Left renal pelvis (tissue), 4 donors: ENCODE measurements at places on chromosomes 12 and 14.

DNA sequence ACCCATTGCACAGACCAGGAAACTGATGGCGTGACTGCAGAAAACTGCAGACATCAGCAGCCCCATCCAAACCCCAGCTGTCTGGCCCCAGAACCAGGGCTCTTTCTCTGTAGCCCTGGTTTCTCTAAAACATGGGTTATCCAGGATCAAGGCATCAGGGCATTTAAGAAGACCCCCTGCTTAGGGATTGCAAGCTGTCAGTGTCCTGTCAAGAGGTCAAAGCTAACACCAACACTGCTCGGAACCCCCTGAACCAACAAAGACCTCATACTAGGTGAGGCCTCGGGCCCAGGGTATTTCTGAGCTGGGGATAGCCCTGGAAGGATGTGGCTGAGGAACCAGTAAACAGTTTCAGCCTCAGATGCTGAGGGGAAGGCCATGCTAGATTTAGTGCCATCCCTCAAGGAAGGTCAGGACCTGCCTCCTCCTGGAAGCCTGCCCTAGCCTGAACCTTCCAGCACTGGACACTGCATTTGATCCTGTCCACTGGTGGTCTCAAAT lies 39.2 kb downstream of the BCL11B start:
- no peak for DNase-seq

- DNase-seq: no peak
These were observed 36.6 kb downstream of the SERPINA3 start for GRCh38 chr14:94648801-94649200.

GRCh38 chr14:65339866-65340265 lies 72.7 kb upstream of the FUT8 start:
- no peak for DNase-seq

DNA sequence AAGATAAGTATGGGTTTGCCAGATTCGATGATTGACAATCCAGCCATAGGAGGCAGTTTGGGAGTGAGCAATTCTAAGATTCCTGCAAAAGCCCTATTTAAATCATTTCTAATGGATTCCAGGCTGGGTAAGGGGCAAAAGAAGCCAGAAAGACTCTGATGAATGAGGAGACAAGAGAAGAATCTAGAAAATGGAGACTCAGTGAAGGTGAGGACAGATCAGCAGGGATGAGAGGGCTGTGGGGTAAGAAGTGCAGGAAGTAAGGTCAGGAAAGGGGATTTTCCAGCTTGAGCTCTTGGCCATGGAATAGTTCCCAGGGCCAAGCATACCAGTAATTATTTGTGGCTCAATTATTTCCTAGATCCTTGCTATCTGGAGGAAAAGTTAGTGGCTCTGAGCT lies 87.3 kb downstream of the TMX1 start:
- DNase-seq: no peak

GRCh38 chr14:105419195-105420091 lies at the start of gene MTA1:
Gene MTA1 (plus strand): TSS chr14:105419827. CDS start chr14:105420036, 209 bp downstream.
- no peak for DNase-seq

DNA sequence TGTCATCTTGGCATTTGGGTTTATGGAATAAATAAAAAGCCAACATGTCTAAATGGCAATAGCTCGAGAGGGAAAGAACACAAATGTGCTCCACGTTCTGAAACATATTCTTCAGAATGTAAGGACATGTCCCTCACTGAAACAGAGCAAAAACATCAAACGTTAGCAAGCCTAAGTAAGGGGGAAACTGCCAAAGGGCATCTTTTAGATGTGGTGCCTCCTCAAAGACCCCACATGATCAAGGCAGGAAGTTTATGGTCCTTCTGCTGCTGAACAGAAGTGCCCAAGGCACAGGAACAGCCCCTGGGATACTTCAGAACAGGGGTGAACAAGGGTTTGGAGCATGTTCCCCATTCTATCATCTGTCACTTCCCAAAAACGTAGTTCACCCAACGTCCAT lies 227.0 kb downstream of the ANO2 start:
- DNase-seq: no peak

GRCh38 chr12:44053549-44054127 lies 217.8 kb downstream of the TMEM117 start:
- no peak for DNase-seq

DNA sequence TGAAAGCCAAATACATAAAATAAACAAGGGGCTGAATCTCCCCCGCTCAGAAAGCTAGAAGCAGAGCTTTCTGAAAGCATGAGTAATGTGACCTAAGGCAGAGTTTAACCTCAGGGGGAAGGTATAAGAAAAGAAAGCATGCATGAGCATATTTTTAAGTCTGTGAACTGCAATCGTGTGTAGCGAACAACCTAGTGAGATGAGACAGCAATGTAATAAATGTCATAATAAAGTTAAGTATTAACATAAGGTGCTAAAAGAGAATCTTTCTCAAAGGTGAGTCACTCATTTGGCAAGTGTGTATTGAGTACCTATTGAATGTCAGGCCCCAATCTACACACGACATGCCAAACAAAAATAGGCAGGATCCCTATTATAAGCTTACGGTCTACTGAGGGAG lies 14.2 kb upstream of the WDR20 start:
- no peak for DNase-seq

DNA sequence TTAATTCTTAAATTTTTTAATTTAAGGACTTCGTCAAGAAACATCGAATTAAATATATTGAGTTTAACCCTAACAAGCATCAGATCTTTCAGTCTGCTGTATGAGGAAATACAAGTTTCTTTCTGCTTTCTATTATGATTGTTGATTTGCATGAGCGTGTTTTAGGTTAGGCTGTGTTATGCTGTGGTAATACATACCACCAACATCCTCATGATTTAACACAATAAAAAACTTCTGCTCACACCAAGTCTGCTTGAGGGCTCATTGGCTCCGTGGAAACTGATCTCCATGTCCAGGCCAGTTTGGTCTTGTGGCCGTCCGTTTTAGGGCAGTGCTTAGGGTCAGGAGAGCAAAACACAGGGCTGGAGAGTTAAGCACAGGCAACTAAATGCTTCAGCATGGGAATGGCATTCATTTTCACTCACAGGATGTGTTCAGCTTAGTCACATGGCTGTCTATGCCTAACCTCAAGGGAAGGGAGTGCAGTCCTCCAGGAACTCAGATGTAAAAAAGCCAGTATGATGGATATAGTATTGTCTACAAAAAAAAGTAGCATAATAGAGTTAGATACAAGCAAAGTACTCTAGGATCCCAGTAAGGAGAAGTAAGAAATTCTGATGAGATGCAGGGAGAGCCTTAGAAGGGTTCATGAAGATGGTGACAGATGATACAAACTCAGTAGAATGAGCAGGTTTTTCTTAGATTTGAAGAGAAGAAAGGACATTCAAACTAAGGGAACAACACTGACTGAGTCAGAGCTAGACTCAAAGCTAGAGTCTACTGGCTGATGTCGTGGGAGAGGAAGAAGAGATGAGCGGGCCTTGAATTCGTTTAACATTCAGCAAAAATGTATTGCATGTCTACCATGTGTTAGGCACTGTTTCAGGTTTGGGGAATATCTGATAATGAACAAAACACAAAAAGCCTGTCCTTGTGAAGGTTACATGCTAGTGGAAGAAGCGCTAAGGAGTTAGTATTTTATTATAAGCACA lies 16.3 kb downstream of the MARK3 start:
- DNase-seq: no peak

GRCh38 chr12:42166501-42166900 lies 21.8 kb upstream of the GXYLT1 start:
- no peak for DNase-seq

DNA sequence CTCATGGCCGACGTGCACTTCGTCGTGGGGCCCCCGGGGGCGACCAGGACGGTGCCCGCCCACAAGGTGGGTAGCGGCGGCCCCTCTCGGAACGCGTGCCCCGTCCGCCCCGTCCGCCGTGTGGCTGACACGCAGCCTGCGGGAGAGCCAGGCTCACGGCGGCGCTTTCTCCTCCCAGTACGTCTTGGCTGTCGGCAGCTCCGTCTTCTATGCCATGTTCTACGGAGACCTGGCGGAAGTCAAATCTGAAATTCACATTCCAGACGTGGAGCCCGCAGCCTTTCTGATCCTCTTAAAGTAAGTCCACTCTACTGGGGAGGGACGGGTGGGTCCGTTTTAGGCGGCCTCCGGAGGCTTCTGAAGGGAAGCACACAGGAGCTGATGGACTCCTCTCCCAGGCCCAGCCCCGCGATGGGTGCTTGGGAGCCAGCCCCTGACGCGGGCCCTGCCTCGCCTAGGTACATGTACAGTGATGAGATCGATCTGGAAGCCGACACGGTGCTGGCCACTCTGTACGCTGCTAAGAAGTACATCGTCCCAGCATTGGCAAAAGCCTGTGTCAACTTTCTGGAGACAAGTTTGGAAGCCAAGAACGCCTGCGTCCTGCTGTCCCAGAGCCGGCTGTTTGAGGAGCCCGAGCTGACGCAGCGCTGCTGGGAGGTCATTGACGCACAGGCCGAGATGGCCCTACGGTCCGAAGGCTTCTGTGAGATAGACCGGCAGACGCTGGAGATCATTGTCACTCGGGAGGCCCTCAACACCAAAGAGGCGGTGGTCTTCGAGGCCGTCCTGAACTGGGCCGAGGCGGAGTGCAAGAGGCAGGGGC lies 1.1 kb downstream of the BTBD6 start:
- no peak for DNase-seq

GRCh38 chr14:65000898-65001591 lies 14.3 kb downstream of the FNTB start:
- DNase-seq: no peak

DNA sequence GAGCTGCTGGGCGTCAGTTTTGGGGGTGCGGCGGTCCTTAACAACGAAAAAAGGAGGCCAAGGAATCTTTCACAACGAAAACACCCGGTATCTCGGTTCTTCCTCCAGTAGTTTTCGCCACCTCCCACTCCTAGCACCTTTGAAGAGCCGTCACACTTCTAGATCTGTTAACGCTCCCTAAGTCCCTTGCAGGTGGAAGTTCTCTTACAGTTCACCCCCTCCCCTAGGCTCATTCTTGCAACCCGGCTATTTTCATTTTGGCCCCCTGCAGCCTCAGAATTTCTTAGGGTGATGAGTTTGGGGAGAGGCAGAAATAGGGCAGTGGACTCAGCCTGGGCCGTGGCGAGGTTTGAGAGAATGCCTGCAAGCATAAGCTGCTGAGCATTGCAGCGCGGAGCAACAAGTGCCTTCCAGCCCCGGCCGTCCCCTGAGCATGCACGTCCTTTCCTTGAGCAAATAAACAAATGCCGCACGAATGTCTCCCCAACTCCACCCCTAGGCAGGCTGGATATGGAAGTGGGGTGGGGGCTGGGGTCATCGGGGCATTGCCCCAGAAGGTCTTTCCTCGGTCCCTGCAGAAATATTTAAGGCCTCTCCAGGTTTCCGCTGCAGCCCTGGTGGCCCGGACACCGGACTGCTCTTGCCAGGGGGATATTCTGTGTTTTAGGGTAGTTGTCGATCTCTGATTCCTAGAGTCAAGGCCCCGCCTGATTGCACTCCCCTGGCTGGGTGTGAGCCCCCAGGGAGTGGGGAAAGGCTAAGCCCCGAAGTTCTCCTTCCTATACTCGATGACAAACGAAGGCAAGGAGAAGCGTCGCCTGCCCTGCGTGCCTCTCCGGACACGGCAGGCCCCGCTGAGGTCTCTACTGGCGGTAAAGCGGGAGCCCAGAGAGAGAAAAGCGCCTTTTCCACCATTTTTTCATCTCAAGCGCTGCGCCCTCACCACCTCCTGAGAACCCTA lies 1.6 kb downstream of the RFX4 start:
- DNase-seq: no peak

DNA sequence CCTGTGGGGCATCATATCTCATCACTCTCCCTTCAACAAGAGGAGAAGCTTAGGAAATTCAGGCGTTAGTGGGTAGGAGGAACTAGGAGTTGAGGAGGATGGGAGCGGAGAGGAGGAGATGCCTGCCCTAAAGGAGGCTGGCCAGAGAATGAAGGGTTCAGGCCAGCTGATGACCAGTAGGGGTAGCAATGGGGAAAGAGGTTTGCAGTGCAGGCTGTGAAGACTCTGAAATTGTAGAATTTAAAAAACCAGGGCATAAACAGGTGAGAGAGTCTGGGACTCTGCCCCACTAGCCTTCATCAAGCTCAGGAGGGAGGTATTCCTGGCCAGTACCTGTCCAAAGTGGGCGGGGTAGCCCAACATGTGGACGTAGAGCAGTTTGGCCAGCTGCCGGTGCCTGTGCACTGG lies 809 bp downstream of the AP1G2 start:
- no peak for DNase-seq

DNA sequence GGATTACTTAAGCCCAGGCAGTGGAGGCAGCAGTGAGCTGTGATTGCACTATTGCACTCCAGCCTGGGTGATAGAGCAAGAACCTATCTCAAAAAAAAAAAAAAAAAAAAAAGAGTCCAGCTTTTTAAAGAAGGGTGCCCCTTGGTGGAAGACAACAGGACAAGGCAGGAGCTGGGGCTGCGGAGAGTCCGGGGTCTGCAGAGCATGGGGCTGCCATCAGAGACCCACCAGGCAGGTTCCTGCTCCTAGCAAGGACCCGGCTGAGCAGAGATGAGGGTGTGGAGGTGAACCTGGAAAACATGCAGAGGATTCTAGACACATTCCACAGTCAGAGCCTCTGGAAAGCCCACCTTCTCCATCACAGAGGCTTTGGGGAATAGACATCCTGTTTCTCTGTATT lies 21.0 kb upstream of the CIPC start:
- DNase-seq: no peak

DNA sequence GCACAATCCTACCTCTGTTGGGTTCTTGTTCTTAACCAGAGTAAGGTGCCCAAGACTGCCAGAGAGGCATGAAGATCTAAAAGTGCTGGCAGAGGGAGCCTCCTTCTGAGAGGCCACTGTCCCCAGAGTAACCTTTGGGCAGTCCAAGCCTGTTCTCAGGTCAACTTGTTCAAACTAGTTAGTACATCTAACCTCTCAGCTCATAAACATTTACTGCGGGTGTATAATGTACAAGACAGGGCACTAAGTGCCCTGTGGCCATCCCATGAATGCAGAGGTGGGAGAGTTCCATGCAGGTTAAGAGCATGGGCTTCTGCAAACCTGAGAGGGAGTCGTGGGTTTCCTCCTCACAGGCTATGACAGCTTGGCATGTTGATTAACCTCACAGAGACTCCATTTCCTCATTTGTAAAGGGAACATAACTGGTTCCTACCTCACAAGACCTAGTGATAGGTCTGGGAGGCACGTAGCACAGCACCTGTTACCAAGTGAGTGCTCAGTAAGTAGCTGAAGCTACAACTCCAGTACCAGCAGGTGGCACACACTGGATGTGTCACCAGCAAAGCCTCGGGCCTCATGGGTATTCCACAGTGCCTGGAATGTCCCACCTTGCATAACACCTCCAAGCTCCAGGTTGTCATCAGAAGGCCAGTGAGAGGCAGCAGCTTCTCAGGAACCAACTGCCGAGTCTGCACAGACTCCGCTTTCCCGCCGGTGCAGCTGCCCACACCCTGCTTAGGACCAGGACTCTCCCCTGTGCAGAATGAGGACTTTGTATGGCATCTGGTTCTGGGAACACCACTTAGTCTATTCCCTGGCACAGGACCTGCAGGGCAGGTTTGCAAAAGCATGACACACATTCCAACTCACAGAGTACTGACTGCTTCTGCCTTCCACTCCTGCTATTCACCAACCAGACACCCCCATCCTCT lies 4.4 kb downstream of the VDR start:
- DNase-seq: no peak

GRCh38 chr12:44774815-44775411 lies 101.2 kb downstream of the NELL2 start:
- no peak for DNase-seq

DNA sequence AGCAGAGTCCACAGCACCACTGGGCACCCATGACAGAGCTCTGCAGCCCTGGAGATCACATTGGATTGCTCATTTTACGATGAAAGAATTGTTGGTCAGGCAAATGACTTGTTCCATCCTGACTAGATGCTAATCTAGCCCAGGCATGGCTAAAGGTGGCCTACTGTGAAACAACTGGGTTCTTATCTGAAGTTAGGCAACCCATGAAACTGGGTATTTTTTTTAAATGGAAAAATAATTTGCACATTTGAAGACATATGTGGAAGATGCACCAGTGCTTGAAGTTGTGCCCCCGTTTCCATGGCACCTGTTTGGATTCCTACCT lies 8.3 kb downstream of the PYGL start:
- DNase-seq: no peak
